Neural crest cell (in vitro differentiated cells): ENCODE measurements at places on chromosomes 2 and 18. TPM values are rescaled to one million over a fixed set of nuclear protein-coding genes. Genes with fewer than 3 reads are reported as not detected.

DNA sequence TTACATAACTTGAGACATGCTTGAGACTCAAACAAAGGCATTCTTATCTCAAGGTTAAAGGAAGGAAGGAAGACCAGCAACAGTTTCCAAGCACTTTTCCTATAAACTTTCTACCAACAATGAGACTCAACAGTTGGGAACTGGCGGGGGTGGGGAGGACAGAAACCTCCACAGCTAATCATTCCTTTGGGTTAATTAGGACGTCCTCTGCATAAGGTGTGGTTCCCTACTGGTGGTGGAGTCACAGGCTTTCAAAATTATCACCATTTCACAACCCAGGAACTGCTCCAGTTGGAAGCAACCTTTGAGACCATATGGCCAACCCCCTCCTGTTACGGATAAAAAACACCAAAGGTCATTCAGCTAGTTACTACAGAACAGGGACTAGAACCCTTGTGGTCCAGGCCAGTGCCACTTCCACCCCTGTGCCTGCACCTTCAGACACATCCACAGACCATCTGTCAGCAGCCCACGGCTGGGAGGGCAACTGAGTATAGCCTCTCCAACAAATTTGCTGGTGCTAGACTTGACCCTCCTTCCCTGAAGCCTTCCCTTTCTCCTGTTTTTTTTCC lies 30.1 kb upstream of the ATL2 start:
- DNase-seq: no peak

- no peak for DNase-seq
Observed at GRCh38 chr2:132951008-132951714, 281.2 kb upstream of the LYPD1 start.

DNA sequence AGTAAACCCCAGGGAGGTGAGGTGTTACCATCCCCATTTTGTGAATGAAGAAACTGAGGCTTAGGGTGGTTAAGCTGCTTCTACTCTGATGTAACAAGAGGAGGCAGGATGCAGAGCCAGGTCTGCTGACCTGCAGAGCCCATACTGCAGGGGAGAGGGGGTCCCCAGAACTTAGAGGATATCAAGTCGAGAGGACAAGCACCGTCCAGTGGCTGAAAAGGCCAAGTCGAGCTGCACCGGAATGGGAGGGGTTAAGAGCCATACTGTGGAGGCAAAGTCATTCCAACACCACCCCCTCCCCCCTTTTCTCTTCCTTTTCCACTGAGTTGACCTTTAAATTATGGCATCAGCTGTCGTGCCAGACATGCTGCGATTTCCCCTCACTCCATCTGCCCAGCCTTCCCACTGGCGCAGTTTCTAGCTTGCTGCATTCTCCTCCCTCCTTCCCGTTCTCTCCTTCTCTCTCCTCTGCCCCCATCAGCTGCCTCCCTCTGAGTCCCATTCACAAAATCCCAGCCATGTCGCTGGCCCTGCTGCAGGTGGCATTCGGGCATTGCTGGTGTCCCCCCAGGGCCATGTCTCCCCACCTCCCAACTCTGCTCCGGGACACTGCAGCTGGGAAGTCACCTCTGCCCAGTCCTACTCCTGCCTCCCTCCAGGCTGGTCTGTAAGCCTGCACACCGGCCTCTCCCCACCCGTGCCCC lies 346.9 kb downstream of the DYSF start:
- no peak for DNase-seq

- DNase-seq: no peak
Observed at GRCh38 chr2:113977660-113978523, 88.0 kb downstream of the ACTR3 start.

GRCh38 chr2:217940261-217941220 lies 62.3 kb downstream of the TNS1 start:
- no peak for DNase-seq

- no peak for DNase-seq
Observed at GRCh38 chr2:163123526-163123925, 285.0 kb upstream of the KCNH7 start.

Gene CCT4
- total RNA-seq: 259 and 277 TPM in 2 replicates

DNA sequence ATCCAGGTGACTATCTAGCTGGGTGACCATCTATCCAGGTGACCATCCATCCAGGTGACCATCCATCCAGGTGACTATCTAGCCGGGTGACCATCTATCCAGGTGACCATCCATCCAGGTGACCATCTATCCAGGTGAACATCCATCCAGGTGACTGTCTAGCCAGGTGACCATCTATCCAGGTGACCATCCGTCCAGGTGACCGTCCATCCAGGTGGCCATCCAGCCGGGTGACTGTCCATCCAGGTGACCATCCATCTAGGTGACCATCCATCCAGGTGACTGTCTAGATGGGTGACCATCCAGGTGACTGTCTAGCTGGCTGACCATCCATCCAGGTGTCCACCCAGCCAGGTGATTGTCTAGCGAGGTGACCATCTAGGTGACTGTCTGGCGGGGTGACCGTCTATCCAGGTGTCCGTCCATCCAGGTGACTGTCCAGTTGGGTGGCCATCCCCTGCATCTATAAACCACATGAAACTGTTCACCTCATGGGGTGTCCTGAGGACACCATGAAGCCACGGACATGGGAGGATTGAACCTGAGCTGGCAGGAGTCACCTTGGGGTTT lies 305.3 kb downstream of the NDUFA10 start:
- DNase-seq: no peak
